ENCODE measurements at places on chromosomes 7 and 10. TPM values are rescaled to one million over a fixed set of nuclear protein-coding genes. Genes with fewer than 3 reads are reported as not detected.

The HABP2 gene
- total RNA-seq: 0.10 TPM

DNA sequence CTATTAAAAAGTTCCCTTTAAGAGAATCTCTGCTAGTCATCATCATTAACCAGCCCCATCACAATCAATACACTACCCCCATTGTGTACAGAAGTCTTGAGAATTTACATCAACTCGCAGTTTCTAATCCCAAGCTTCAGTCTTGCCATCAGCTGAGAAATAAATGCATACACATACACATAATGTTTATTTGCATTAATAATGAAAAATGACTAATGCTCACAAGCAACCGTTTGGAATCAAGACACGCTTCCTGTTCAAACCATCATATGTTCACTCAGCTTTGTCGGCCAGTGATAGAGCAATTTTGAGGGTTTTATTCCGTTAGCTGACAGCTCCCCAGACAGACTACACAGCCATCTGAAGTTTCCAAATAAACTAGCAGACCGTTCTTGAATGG is 287.1 kb downstream of the SFMBT2 start:
- no peaks in the 10 kb centered on the region for H3K27me3 ChIP-seq
- DNase-seq: no peak
- H3K27ac ChIP-seq: no peak overlapping the region
- H3K4me1 ChIP-seq: peaks cover 5% of the 10 kb centered on the region
- H3K4me3 ChIP-seq: no peak overlapping the region
- no peaks in the 10 kb centered on the region for H3K36me3 ChIP-seq

- H3K4me3 ChIP-seq: no peak overlapping the region
- H3K27ac ChIP-seq: no peak overlapping the region
- no peak for DNase-seq
- no peaks in the 10 kb centered on the region for H3K27me3 ChIP-seq
Observed at GRCh38 chr7:142104550-142105527, 6.7 kb upstream of the MGAM2 start.

DNA sequence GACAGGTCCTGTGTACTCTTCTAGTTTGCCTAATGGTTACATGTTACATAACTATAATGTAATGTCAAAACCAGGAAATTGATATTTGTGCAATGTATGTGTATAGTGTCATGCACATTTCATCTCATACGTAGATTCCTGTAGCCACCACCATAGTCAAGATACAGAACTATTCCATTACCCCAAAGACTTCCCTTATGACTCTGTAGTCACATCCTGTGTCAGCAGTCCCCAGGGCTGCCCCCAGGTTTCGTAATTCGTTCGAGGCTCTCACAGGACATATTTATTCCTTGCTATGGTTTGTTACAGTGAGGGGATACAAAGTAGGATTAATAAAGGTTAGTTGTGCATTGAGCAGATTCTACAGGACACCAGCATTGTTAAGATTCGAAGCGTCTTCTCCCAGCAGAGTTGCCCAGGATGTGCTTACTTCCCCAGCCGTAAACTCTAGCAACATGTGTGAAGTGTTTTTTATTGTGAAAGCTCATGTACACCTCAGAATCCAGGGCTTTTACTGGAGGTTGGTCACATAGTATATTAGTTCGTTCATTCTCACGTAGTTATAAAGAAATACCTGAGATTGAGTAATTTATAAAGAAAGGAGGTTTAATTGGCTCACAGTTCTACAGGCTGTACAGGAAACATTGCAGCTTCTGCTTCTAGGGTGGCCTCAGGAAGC is 18.6 kb downstream of the RABGEF1 start:
- peaks cover 10% of the 10 kb centered on the region for H3K36me3 ChIP-seq
- H3K27ac ChIP-seq: peak overlapping the region; percentile 10
- no peak overlapping the region for H3K4me3 ChIP-seq
- peaks cover 23% of the 10 kb centered on the region for H3K4me1 ChIP-seq

DNA sequence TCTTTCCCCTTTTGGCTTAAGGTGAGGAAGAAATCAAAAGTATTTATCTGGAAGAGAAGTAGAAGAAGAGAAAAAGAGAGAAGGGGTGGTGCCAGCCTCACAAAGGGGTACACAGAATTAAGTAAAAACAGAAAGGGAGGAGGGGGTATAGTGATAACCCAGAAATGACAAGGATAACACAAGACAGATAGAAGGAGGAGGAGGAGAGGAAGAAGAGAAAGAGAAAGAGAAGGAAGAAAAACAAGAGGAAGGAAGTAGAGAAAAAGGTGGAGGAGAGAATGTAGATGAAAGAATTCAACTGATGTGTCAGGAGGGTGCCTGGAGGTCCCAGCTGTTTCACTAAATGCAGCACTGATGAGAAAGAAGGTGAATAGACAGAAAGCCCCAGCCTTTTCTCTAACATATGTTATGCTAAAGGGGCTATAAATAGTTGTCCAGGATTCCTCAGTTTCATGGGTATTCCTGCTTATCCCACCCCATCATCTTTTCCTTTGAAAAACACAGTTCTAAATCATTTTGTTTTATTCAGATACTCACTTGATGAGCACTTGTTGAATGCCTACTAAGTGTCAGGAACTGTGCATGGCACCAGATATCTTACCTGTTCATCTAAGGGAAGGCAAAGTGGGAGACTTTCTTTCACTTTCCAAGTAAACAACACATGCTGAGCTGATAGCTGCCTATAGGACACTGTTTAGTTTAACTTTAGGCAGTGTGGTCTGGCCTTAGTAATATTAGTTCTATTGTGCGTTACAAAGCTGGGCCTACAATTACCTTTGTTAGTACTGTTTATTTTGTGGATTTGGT is 8.0 kb downstream of the SEMA3E start:
- no peaks in the 10 kb centered on the region for H3K4me1 ChIP-seq
- H3K4me3 ChIP-seq: no peak overlapping the region
- no peaks in the 10 kb centered on the region for H3K27me3 ChIP-seq
- no peak overlapping the region for H3K27ac ChIP-seq
- no peak for DNase-seq
- no peaks in the 10 kb centered on the region for H3K36me3 ChIP-seq
